ENCODE measurements at places on chromosomes 3 and 15. TPM values are rescaled to one million over a fixed set of nuclear protein-coding genes. Genes with fewer than 3 reads are reported as not detected.

The CELSR3 gene
- 0.59 TPM for polyA plus RNA-seq

The TMCC1 gene
- 8.2 TPM for polyA plus RNA-seq

The DZIP1L gene
- polyA plus RNA-seq: not detected

The TICRR gene
- polyA plus RNA-seq: not detected

The GP5 gene
- polyA plus RNA-seq: 0.05 TPM

The SLC12A1 gene
- polyA plus RNA-seq: not detected

The MINAR1 gene
- 0.08 TPM for polyA plus RNA-seq

The PSMD2 gene
- polyA plus RNA-seq: 143 TPM

The TNFSF10 gene
- 33.5 TPM for polyA plus RNA-seq

The FANCD2OS gene
- polyA plus RNA-seq: not detected

The PPP4R2 gene
- polyA plus RNA-seq: 37.6 TPM

The EIF3J gene
- polyA plus RNA-seq: 15.4 TPM

The SLC7A14 gene
- not detected for polyA plus RNA-seq

The LRTM1 gene
- polyA plus RNA-seq: not detected

The PRRT3 gene
- polyA plus RNA-seq: 2.0 TPM

The TIMP4 gene
- polyA plus RNA-seq: not detected

The MAP1A gene
- not detected for polyA plus RNA-seq

The DAZL gene
- polyA plus RNA-seq: not detected

The TGFBR2 gene
- 76.8 TPM for polyA plus RNA-seq

The ROPN1 gene
- not detected for polyA plus RNA-seq

The LSMEM2 gene
- 0.30 TPM for polyA plus RNA-seq

The GPR149 gene
- polyA plus RNA-seq: not detected

The FEZF2 gene
- not detected for polyA plus RNA-seq

The MKRN2OS gene
- polyA plus RNA-seq: not detected

The TMEM212 gene
- not detected for polyA plus RNA-seq

The LIPH gene
- not detected for polyA plus RNA-seq

The CLRN1 gene
- polyA plus RNA-seq: not detected

The TRIM59 gene
- 21.6 TPM for polyA plus RNA-seq

The HRG gene
- not detected for polyA plus RNA-seq

The RPSA gene
- 1,214 TPM for polyA plus RNA-seq

The PLCB2 gene
- polyA plus RNA-seq: 20.8 TPM

The CGNL1 gene
- 0.16 TPM for polyA plus RNA-seq

The DUOX1 gene
- polyA plus RNA-seq: 1.4 TPM

The TRAT1 gene
- 4.3 TPM for polyA plus RNA-seq

The CHL1 gene
- 4.1 TPM for polyA plus RNA-seq

The PRICKLE2 gene
- polyA plus RNA-seq: 0.73 TPM
